ENCODE measurements at places on chromosomes 11 and 22.
A peak's percentile ranks its signal among the peaks of the same experiment; 100 is the strongest.

DNA sequence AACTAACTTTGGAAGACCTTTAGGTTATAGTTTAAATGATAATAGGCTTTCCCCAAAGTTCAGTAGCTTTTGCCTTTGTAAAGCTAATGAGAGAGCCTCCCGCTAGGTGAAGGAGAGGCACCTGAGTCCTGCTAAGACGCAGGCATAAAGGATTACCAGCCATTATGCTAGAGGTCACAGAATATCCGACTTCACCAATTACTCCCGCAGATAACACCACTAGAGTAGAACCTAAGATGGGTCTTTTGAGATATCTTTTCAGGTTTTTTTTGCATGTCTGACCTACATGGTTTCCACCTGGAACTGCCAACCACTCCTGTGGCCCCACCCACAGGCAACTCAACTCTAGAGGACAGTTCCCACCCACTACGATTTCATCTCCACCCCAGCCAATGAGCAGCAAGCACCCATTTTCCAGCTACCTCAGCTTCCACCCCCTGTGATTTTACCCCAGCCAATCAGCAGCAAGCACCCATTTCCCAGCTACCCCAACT lies 314.3 kb downstream of the BRD1 start:
- DNase-seq, result no peak

DNA sequence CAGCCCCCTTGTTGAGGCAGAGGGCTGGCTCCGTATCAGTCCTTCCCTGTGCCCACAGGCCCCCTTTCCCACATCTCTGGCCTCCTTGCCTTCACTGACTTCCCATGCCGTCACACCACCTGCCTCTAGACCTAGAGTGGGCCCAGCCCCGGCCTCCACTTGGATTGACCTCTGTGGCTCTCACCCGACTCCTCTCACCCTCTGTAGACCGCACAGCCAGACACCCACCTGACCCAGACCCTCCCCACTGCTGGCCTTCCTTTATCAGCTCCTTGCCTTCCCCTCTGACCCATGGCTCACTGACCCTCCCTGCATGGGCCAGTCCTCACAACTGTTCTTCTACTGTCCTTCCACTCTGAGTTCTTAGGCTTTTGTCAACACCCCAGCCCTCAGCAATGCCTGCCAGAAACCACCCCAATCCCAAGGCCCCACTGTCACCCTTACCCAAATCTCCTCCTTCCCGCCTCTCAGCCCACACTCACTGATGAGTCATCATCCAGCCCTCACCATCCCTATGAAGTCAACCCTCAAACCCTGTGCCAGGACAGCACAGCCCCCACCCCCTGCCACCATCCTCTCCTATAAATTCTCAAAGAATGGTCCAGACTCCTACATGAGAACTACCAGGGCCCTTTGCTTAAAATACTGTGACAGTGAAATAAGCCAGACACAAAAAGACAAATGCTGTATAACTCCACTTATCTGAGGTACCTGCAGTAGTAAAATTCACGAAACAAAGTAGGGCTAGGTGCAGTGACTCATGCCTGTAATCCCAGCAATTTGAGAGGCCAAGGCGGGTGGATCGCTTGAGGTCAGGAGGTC lies 53.4 kb downstream of the SCGB1A1 start:
- DNase-seq, result peak; percentile 55

- DNase-seq, result peak; percentile 77
These were observed 12.4 kb upstream of the MAPK11 start for GRCh38 chr22:50282361-50283155.

- DNase-seq, result no peak
These were observed 13.1 kb downstream of the POU2AF1 start for GRCh38 chr11:111365722-111366559.

- no peak for DNase-seq
These were observed 415.3 kb downstream of the CTTN start for GRCh38 chr11:70813651-70814050.

DNA sequence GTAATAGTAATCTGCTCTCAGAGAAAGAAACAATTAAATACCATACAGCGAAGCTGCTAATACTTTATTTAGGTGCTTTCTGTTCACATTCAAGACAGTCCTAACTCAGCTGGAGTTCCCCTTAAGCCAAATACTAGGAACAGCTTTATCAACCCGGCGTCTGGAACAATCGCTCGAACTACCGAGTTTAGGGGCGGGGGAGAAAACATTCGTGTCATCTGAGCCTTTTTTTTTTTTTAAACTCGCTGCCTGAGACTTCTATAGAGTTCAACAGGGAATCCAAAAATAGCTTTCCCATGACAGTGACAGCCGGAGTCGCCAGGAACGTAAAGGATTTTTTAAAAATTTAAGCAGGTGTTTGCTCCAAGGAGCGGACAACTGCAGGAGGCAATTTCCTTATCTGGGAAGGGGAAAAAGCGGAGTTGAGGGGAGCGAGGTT lies 852 bp downstream of the TRAF6 start:
- DNase-seq, result peak; percentile 18

DNA sequence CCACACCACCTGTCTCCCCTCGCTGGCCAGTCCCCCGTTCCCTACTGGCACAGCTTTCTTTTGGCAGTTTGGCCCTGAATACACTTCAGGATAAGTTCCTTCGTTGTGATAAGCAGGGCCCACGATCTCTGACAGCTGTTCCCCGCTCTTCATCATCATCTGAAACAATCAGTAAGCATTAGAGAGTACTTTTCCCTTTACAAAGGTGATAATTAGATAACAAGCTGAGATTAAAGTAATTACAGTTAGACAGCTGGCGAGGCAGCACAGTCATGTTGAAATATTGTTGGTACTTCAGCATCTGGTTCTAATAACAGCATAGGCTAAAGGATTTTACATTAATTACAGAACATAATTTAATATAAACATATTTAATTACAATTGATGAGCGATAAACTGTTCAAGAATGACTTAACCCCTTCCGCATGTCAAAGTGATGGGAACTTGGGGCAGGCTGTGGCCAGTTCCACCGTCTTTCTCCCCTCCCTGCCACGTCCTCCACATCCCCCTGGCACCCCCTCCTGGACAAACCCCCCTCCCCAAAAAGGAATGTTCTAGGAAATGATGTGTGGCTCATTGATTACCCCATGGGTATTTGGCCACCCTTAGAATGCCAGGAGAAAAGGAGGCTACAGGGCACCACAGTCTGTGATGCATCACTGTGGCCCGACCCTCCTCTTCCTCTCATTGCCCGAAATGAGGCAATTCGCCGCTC lies 134.9 kb downstream of the RCN1 start:
- DNase-seq, result no peak

DNA sequence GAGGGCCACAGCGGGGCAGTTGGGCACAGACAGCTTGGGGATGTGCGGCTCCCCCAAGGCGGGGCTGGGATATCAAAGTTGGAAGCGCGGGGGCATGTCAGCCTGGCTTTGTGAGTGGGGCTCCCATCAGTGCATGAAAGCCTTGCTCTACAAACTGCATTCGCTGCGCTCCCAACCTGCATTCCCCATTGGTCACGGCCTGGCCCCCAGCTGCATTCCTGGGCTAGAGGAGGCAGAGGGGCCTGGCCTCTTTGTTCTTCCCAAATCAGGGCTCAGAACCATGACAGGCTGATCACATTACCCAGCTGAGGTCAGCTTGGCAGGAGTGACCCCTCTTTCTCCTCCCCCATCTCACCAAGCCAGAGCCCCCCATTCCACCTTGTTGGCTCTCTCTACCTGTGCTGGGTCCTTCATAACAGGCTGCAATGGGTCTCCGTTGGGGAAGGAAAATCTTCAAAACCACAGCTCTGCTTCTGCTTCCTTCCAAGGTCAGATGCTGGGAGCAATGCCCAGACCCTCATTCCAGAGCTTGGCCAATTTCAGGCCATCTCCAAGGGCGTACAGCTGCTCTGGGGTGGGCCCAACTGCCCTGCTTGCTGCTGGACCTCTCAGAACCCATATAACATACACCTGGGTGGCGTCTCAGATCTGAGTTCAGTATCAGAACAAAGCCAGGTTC lies 38.7 kb upstream of the CDON start:
- DNase-seq, result no peak

DNA sequence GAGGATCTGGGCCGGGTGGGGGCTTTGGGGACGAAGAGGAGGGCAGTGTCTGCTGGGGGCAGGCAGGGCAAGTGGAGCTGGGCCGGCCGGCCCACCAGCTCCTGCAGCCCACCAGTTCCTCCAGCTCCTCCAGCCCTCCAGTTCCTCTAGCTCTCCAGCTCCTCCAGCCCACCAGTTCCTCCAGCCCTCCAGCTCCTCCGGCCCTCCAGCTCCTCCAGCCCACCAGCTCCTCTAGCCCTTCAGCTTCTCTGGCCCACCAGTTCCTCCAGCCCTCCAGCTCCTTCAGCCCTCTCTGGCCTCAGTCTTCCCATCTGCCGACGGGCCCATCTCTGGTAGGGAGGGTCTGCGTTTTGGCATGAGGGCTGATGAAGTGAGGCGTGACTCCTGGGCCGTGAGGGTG lies 9.2 kb upstream of the CCDC188 start:
- no peak for DNase-seq

DNA sequence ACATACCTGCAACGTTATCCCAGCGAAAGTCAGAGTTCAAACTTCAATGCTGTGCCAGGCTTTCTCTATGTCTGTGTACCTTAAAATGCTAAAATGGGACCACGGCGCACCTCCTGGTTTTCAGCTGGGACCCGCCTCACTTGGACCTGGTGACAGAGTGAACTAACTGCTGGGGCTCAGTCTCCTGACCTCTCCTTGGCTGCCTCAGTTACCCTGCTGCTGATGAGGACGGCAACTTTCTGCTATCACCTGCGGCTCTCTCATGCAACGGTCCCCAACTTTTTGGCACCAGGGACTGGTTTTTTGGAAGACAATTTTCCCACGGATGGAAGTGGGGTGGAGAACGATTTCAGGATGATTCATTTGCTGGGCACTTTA lies 402.8 kb downstream of the BRD1 start:
- DNase-seq, result no peak

DNA sequence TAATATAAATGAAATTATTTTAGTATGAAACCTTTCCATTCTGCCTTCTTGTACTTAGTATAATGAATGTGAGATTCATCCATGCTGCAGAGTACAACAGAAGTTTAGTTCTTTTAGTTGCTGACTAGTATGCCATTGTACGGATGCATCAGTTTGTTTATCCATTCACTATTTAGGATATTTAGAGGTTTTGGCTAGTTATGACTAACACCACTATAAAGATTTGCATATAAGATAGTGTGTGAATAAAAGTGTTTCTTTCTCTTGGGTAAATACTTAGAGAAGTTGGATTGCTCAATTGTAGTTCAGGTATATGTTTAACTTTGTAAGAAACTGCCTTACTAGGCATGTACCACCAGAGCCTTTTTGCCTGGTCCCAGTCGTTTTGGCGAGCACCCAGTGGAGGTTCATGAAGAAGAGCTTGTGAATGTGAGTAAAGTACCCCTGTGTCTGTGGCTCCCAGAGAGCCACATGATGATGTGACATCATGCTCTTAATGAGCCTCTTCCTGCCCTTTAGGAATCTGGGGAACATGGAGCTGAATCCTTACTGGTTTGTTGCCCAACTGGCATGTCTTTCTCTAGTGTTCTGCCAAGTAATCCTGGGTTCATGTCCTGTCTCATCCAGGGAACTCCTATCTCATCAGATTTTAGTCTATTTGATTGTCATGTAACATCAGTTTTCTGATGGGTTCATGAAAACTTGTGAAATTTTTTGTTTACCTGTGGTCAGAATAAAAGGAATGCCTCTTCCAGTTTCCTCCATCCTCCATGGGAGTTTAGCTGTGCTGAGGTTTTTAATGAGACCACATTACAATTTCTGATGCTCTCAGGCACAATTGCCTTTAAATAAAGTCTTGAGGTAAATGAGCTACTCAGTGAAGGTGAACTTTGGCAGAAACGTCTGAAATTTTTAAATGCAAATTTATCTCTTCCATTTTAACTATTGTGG lies 234.8 kb downstream of the CASP12 start:
- DNase-seq, result no peak

DNA sequence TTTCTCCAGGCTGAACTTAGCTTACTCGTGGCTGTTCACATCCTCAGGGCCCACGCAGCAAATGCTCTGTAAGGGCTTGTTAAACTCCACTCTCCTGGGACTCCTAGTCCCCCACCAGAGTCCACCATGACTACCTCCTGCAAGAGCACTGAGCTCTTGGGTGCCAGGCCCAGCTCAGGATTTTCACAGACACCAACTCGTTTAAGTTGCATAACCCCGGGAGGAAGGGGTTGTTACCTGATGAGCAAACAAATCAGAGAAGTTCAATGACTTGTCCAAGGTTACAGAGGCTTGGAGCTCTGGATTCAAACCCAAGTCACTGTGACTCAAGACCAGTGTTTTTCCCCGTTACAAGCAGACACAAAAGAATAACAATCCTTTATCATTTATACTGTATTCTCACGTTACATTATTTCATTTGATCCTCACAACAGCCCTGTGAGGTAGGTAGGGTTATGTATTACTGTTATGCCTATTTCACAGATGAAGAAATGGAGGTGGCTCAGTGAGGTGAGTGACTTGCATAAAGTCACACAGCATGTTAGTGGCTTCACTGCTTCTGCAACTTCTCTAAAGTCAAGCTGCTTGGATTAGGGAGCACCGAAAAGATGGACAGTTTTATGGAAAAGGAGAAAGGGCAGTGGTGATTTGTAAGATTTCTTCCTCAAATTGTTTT lies 17.4 kb downstream of the KCTD21 start:
- DNase-seq, result no peak

- DNase-seq, result no peak
These were observed 113.1 kb downstream of the CSNK2A3 start for GRCh38 chr11:11239959-11240358.

DNA sequence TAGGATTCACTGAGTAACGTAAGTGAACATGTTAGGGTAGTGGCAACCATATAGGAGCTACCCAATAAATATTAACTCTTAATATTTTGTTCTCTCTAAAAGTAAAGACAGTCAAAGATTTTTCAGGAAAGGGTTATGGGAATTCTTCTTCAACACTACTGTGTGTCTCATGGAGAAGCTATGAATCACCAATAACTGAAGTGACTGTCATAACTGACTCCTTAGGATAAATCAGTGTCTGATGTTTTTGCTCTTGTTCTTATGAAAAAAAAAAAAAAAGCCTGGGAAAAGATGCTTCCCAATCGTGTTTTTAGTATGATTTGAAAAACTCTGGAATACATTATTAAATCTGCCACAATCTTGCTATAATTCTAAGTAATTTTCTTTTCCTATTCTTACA lies 111.2 kb upstream of the CEP126 start:
- DNase-seq, result no peak

DNA sequence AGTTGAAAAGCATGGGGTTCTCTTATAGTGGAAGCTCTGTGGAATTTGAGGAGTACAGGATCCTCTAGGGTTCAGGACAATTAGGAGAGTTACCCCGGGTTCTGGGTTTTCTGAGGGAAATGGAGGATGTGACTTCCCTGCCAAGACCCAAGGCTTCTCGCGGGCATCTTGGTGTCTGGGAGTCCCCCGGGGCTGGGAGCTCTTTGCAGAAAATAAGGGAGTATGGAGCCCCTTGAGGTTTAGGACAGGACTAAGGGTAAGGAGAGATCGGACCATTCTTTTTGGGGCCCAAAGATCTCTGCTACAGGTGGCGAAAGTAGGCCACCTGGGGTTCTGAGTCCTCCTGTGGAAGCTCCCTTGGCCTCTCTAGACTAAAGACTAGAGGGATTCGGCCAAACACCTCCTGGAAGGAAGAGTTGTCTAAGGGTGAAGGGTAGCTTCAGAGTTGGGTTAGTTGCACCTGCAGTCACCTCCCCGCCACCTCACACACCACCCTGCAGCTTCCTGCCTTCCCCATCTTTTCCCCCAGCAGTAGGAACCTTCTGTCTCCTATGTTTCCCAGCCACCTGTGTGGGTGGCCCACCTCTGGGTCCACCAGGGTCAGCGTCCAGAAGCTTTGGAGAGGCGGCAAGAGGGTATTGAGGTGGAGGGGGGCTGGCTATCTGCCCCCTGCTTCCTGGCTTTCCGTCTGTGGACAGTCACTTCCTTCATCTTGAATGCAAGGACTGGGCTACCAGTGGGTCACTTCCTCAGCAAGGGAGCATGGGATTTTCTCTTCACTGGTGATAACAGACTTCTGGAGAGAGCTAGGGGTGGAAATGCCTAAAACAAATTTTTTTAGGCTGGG lies 908 bp downstream of the LIMK2 start:
- no peak for DNase-seq

Data from AG08395 (cell line).